ENCODE measurements at places on chromosomes 3 and 15.

GRCh38 chr3:53807117-53807810, 39.0 kb downstream of the CHDH start:
- no peak for ATAC-seq

DNA sequence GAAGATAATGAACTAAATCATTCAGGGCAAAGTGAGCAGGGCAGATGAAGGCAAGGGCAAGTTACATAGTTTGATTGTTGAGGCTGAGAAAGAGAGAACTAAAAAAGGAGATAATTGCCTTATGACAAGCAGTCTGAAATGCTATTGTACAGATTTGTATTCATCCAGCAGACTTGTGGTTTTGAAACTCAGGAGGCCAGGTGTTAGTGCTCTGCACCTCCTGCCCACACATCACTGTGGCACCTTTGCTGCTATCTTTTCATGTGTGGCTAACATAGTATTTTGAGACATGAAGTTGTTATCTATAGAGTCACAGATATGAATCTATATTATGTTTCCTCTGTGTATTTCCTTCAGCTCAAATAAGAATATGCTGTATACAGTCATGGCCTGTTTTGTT, 24.3 kb upstream of the SUCLG2 start:
- no peak for ATAC-seq

DNA sequence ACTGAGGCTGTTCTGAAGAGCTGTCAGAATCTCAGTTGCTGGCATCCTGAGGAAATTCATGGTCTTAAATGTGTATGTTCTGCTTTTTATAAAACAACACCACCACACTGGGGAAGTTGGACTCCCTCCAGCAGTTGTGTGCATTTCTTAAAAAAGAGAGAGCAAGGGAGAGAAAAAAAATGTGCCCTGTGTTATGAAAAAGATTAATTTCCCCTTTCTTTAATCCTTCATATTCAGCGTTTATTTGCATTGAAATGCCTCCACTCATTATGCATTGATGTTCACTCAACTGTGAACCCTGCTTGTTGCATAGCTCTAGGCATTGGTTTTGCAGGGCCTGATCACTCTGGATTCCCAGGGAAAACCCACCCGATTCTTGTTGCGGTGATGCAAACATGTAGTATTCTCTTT, 4.4 kb upstream of the ZNF609 start:
- ATAC-seq: peak; percentile 12

GRCh38 chr3:119125742-119126504, 20.0 kb upstream of the TEX55 start:
- ATAC-seq: no peak

Measured in motor neuron (in vitro differentiated cells).